Activated naive CD8-positive, alpha-beta T cell treated with anti-CD3 and anti-CD28 coated beads for 36 hours (primary cell): ENCODE measurements at places on chromosomes 2 and 18. TPM values are rescaled to one million over a fixed set of nuclear protein-coding genes. Genes with fewer than 3 reads are reported as not detected.

GRCh38 chr2:61015976-61016375, 1.5 kb upstream of the PEX13 start:
- DNase-seq: no peak
- no peaks in the 10 kb centered on the region for H3K27me3 ChIP-seq
- H3K4me3 ChIP-seq: peak overlapping the region; percentile 98
- peaks cover 8% of the 10 kb centered on the region for H3K36me3 ChIP-seq
- peaks cover 41% of the 10 kb centered on the region for H3K4me1 ChIP-seq

DNA sequence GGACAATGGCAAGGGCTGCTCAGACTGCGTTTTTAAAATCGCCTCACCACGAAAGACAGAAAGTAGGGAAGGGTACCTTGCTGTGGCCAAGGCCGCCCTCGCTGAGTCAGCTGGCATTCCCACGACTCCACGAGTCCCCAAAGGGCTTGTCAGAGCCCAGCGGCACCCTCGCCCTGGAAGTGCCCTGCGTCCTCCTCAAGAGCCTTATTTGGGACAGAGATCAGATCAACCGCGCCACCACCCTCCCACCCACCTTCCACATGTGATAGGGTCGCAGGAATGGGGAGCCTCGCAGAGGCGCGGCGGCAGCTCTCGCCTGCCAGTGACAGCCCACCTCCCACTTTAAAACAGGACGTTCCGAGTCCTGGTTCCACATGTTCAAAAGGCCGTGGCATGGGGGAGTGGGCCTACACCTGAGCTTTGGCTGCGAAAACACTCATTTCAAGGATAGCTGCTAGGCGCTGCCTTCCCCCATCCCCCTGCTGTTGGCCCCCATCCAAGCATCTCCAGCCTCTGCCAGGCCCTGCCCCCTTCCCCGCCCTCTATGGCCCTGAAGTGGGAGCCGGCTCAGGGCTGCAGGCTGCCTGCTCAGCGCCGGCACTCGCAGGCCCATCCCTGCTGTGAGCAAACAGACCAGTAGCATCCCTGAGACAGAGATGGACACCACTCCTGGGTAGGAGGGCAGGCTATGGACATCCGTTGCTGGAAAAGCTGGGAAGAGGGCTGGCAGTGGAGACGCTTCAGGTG, 38.1 kb upstream of the ARHGEF4 start:
- H3K4me3 ChIP-seq: peak overlapping the region; percentile 42
- H3K4me1 ChIP-seq: peaks cover 3% of the 10 kb centered on the region
- no peak for DNase-seq
- H3K36me3 ChIP-seq: no peaks in the 10 kb centered on the region

GRCh38 chr2:46847726-46848412, 67.7 kb downstream of the MCFD2 start:
- H3K4me1 ChIP-seq: no peaks in the 10 kb centered on the region
- no peaks in the 10 kb centered on the region for H3K36me3 ChIP-seq
- H3K27me3 ChIP-seq: peaks cover 4% of the 10 kb centered on the region
- DNase-seq: no peak

DNA sequence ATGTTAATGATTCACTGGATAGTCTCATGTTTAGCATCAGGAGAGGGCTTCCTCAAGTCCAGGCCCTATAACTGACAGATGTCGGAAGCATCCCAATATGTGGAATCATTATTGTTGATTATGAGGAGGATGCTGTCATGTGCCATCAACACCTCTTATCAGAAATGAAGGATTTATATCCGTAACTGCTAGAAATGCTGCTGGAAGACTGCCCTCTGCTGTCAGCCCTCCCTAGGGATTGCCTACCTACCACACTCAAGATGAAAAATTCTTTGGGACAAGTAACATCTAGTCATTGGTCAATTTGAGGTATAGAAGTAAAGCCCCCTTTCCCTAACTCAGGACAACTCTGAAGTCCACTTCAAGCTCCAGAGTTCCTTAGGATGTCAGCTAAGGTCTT, 1166.5 kb upstream of the NXPH2 start:
- no peak overlapping the region for H3K27ac ChIP-seq
- H3K27me3 ChIP-seq: no peaks in the 10 kb centered on the region
- no peaks in the 10 kb centered on the region for H3K4me1 ChIP-seq

GRCh38 chr2:239920693-239921365, 104.3 kb downstream of the NDUFA10 start:
- peaks cover 12% of the 10 kb centered on the region for H3K27me3 ChIP-seq
- no peak overlapping the region for H3K27ac ChIP-seq
- DNase-seq: no peak
- no peaks in the 10 kb centered on the region for H3K36me3 ChIP-seq
- no peak overlapping the region for H3K4me3 ChIP-seq
- H3K4me1 ChIP-seq: no peaks in the 10 kb centered on the region

DNA sequence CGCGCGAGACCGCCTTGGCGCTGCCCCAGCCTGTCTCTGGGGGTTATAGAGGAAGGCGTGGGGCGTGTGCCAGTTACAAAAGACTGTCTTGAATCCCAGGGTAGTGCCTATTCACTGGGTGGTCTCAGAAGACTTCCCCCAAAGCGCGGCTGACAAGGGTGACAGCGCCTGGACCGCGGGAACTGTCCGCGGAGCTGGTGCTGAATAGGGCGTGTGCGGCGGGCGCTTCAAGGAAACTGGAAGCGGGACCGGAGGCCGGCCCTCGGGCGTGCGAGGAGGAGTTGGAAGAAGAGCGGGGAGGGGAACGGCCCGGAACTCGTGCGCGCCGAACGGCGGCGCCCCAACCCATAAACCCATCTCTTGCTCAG, 2.3 kb downstream of the EGR4 start:
- peak; percentile 71 for DNase-seq
- H3K4me3 ChIP-seq: peak overlapping the region; percentile 40
- no peak overlapping the region for H3K27ac ChIP-seq

DNA sequence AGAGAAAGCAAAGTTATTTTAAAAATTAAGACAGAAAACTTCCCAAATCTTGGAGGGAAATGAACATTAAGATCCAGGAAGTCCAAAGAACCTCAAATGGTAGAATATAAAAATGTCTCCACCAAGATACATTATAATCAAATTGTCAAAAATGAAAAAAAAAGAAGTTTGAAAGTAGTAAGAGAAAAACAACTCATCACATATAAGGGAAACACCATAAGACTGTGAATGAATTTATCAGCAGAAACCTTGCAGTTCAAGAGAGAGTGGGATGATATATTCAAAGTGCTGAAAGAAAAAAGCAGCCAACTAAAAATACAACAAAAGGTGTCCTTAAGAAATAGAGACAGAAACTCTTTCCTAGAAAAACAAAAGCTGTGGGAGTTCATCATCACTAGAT, 73.0 kb downstream of the L3MBTL4 start:
- H3K27ac ChIP-seq: no peak overlapping the region
- H3K4me3 ChIP-seq: no peak overlapping the region
- DNase-seq: no peak
- no peaks in the 10 kb centered on the region for H3K36me3 ChIP-seq
- no peaks in the 10 kb centered on the region for H3K4me1 ChIP-seq

- DNase-seq: no peak
- H3K4me3 ChIP-seq: no peak overlapping the region
- H3K27ac ChIP-seq: no peak overlapping the region
- no peaks in the 10 kb centered on the region for H3K36me3 ChIP-seq
Observed at GRCh38 chr18:61209801-61210200, 123.4 kb upstream of the CDH20 start.

DNA sequence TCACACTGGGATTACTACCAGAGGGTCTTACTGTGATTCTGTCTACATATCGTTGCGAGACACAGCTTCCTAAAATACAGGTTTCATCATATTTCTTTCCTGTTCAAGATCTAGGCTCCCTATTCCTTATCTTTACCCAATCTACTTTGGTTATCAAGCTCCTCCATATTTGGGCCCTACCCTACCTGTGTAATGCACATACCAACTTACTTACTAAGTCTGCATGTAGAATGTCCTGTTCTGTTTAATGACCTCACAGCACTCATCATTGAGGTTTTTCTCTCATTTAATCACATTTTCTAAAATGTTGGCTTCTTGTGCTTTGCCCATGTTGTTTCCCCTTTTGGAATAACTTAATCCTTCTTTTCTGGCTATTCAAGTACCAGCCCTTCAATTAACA, 551.1 kb downstream of the ZEB2 start:
- H3K4me3 ChIP-seq: no peak overlapping the region
- no peaks in the 10 kb centered on the region for H3K27me3 ChIP-seq
- DNase-seq: no peak
- no peak overlapping the region for H3K27ac ChIP-seq
- H3K36me3 ChIP-seq: no peaks in the 10 kb centered on the region

DNA sequence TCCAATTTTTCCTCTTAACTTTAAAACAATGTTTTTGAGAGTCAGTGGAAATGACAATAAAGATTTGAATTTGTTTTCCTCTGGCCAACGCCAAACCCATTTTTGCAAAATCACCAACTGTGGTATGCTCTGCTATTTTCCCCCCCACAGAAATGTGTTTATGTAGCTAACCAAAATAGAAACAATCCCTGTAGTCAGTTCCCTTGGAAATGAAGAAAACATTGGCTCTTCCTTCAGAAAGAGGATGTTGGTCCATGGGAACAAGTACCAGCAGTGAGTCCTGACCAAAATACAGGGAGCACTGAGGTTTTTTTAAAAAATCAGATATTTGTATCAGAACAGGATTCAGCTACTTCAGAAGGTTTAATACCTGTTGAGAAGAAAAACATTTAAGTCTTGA, 65.3 kb downstream of the SLC40A1 start:
- peaks cover 3% of the 10 kb centered on the region for H3K27me3 ChIP-seq
- H3K27ac ChIP-seq: no peak overlapping the region
- no peaks in the 10 kb centered on the region for H3K4me1 ChIP-seq
- DNase-seq: no peak

- H3K27me3 ChIP-seq: no peaks in the 10 kb centered on the region
- H3K27ac ChIP-seq: peak overlapping the region; percentile 21
- peaks cover 21% of the 10 kb centered on the region for H3K36me3 ChIP-seq
Observed at GRCh38 chr2:197097578-197098366, 171.3 kb upstream of the PGAP1 start.

GRCh38 chr2:118121986-118122524, 33.8 kb downstream of the INSIG2 start:
- no peak overlapping the region for H3K27ac ChIP-seq
- H3K27me3 ChIP-seq: peaks cover 17% of the 10 kb centered on the region
- no peaks in the 10 kb centered on the region for H3K4me1 ChIP-seq
- H3K4me3 ChIP-seq: no peak overlapping the region

GRCh38 chr2:168633895-168634294, 168.5 kb upstream of the NOSTRIN start:
- no peak overlapping the region for H3K4me3 ChIP-seq
- peaks cover 12% of the 10 kb centered on the region for H3K36me3 ChIP-seq
- peaks cover 17% of the 10 kb centered on the region for H3K4me1 ChIP-seq
- H3K27ac ChIP-seq: no peak overlapping the region
- H3K27me3 ChIP-seq: no peaks in the 10 kb centered on the region

DNA sequence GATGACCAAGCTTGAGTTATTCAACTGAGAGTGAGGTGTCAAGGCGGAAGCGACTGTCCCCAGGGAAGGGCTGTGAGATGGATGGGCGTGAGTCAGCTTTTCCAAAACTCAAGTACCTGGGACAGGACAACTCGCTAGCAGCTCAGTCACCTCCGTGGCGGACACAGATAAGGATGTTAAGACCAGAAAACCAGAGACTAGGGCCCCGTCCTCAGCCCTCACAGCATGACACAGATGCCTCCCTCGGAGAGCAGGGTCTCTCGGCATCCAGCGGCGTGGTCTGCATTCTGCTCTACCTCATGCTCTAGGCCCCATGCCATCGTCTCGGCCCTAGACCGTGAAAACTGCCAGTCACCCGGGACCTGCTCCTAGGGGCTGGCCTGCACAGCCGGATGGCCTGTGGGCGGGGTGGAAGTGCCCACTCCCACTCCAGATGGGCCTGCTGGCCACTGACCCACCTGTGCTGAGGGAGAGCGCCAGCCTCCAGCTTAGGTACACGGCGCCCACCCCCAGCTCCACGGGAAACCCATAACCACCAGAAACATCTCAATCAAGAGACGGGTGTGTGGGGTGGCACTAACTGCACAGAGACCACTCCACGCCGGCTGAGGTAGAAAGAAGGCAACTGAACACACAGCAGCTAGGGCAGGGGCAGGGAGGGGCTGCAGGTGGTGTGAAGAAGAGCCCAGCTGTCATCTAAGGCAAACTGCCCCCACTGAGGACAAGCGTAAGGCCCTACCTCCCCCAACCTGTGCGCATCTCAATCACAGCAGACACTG, 39.8 kb downstream of the ANO7 start:
- no peaks in the 10 kb centered on the region for H3K4me1 ChIP-seq
- no peak overlapping the region for H3K27ac ChIP-seq

- DNase-seq: no peak
- H3K36me3 ChIP-seq: no peaks in the 10 kb centered on the region
- peaks cover 4% of the 10 kb centered on the region for H3K4me1 ChIP-seq
- peaks cover 24% of the 10 kb centered on the region for H3K27me3 ChIP-seq
- no peak overlapping the region for H3K4me3 ChIP-seq
Observed at GRCh38 chr18:78721238-78721875, 258.3 kb upstream of the SALL3 start.

- H3K4me3 ChIP-seq: no peak overlapping the region
- no peaks in the 10 kb centered on the region for H3K27me3 ChIP-seq
- no peaks in the 10 kb centered on the region for H3K4me1 ChIP-seq
- H3K36me3 ChIP-seq: no peaks in the 10 kb centered on the region
- DNase-seq: no peak
Observed at GRCh38 chr2:163644238-163644637, 91.6 kb downstream of the FIGN start.

- no peaks in the 10 kb centered on the region for H3K4me1 ChIP-seq
- H3K27me3 ChIP-seq: no peaks in the 10 kb centered on the region
- H3K27ac ChIP-seq: no peak overlapping the region
- DNase-seq: no peak
- peaks cover 41% of the 10 kb centered on the region for H3K36me3 ChIP-seq
Observed at GRCh38 chr18:50928551-50928950, 39.3 kb upstream of the ELAC1 start.

GRCh38 chr2:128619471-128620325, 301.0 kb upstream of the HS6ST1 start:
- H3K4me3 ChIP-seq: no peak overlapping the region
- H3K27ac ChIP-seq: no peak overlapping the region
- H3K27me3 ChIP-seq: peaks cover 5% of the 10 kb centered on the region
- H3K4me1 ChIP-seq: peaks cover 10% of the 10 kb centered on the region
- no peaks in the 10 kb centered on the region for H3K36me3 ChIP-seq

- H3K4me3 ChIP-seq: no peak overlapping the region
- no peaks in the 10 kb centered on the region for H3K27me3 ChIP-seq
- H3K36me3 ChIP-seq: no peaks in the 10 kb centered on the region
- no peaks in the 10 kb centered on the region for H3K4me1 ChIP-seq
- no peak for DNase-seq
Observed at GRCh38 chr18:6109743-6110142, 214.4 kb upstream of the TMEM200C start.

- H3K27me3 ChIP-seq: peaks cover 4% of the 10 kb centered on the region
- no peaks in the 10 kb centered on the region for H3K36me3 ChIP-seq
- H3K4me3 ChIP-seq: no peak overlapping the region
- H3K27ac ChIP-seq: no peak overlapping the region
Observed at GRCh38 chr18:12645254-12645653, 12.7 kb downstream of the SPIRE1 start.

- no peak overlapping the region for H3K4me3 ChIP-seq
- H3K27ac ChIP-seq: no peak overlapping the region
- no peak for DNase-seq
- no peaks in the 10 kb centered on the region for H3K36me3 ChIP-seq
- H3K4me1 ChIP-seq: no peaks in the 10 kb centered on the region
- H3K27me3 ChIP-seq: no peaks in the 10 kb centered on the region
Observed at GRCh38 chr2:238569507-238570195, 142.9 kb downstream of the ASB1 start.

Gene LRP2
- total RNA-seq: 1.4 TPM

Gene KCNG3
- total RNA-seq: 0.29 TPM

Gene KCNJ3
- not detected for total RNA-seq

Gene AMER3
- not detected for total RNA-seq

Gene REG3G
- total RNA-seq: not detected

Gene EVX2
- not detected for total RNA-seq

Gene ZBTB7C
- not detected for total RNA-seq

Gene SPHKAP
- total RNA-seq: not detected

Gene UBXN2A
- total RNA-seq: 12.4 TPM
